HuH-7.5 (cell line): ENCODE measurements at places on chromosomes 5 and 9.

- DNase-seq = peak; percentile 73
These were observed at the start of gene P4HA2 for GRCh38 chr5:132227485-132228240. Gene P4HA2, minus strand, starts transcription at chr5:132227853. Its CDS starts 9,227 bp downstream, at chr5:132218626.

DNA sequence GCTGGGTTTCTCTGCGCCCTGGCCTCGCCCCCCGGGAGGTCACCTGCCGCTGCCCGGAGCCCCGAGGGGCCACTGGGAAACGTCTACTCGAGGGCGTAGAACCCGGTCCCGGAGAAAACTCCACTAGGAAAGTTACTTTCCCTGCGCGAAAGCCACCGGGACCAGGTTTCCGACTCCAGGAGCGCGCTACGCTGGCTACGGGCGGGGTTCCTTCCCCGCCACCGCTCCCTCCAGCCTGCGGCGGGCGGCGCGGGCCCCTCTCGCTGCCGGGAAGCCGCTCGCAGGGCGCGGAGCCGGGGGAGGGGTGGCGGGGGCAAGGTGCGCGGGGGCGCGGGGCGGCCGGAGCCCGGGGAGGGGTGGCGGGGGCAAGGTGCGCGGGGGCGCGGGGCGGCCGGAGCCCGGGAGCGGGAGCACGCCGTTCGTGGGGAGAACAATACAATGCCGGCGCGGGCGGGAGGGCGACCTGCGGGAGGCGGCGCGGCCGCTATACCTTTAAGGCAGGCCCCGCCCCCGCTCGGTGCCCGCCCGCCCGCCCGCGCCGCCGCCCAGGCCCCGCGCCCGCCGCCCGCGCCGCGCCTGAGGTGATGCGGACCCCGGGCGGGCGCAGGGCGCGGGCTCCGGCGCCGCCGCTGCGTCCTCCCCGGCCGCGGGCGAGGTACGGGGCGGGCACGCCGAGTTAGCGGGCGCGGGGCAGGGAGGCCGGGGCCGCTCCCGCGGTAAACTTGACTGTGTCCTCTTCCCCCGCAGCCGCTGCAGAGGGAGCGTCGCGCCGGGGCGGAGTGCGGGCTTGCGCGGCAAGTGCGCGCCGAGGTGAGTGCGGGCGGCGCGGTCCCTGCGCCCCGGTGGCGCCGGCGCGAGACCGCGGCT is 278.1 kb downstream of the AOPEP start:
- peak; percentile 50 for DNase-seq

DNA sequence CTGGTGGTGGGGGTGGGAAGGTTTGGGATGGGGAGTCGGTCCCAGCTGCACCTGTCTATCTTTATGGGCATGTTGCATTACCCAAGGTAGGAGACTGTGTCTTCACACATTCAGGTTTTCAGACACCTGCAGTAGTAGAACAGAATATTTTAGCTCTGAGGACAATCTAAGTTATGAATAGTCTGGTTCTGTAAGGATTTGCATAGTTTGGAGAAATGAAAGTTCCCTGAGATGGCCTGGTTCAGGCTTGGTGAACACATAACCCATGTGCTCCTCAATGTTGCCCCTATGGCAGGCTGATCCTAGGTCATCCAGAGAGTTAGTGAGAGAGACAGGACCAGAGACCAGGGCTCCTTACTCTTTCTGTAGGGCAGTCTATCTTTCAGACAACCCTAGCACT is 20.7 kb downstream of the TNFSF8 start:
- DNase-seq = no peak

DNA sequence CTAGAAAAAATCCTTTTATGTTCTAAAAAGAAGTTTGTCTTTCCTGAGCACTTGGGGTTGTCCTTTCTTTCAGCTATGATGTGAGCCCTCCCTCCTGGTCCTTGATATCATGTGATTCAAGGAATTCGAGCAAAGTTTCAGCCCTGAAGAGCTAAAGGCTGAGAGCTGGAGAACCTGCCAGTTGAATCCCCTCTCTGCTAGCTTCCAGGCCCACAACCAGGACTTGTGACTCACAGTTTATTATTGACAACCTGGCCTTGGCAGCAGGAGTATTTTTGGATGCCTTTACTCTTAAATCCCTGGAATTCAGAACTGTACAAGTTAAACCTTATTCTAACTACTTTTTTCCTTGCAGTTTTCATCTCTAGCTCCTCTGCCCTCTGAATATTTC is 182.8 kb downstream of the SPOCK1 start:
- no peak for DNase-seq

GRCh38 chr5:119332208-119332607 is 23.6 kb upstream of the TNFAIP8 start:
- no peak for DNase-seq

- DNase-seq = no peak
These were observed 21.3 kb upstream of the MEGF9 start for GRCh38 chr9:120735415-120736126.

GRCh38 chr5:113526421-113526820 is 12.9 kb downstream of the YTHDC2 start:
- no peak for DNase-seq

DNA sequence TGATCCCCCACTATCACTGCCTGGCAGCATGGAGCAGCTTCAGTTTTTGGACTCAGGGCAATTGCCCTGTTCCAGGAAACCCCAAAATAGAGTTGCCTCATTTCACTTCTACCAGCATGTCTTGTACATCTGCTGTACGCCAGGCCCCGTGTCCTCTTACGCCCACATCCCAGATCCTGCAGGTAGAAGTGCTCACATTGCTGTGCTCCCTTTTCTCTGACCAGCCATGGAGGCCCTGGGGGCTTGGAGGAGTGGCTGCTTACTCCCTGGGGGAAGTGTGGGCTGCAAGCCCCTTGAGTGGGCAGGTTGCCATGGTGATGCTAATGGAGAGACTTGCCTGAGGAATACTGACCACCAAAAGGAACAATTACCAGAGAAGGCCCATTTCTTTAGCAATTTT is 55.6 kb upstream of the KCNIP1 start:
- DNase-seq = no peak

GRCh38 chr5:59483971-59484472 is 409.5 kb downstream of the PDE4D start:
- DNase-seq = no peak

GRCh38 chr5:36168737-36169136 is 16.8 kb downstream of the SKP2 start:
- no peak for DNase-seq

DNA sequence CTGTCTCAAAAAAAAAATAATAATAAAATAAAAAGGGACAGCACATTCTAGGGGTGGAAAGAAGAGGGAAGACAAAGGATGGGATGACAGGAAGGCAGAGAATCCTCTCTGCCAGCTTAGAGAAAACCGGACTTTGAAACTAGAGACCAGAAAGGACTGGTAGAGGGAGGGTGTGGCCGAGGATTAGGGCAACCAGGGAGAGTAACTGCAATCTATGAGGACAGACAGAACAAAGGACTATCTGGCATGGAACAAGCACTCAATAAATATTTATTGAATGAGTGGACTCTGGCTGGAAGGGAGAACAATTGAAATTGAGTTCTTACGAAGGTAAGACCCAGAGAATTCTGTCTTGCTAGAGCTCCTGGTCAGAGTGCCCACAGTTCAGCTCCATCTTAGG is 2.4 kb downstream of the GBA2 start:
- DNase-seq = no peak

DNA sequence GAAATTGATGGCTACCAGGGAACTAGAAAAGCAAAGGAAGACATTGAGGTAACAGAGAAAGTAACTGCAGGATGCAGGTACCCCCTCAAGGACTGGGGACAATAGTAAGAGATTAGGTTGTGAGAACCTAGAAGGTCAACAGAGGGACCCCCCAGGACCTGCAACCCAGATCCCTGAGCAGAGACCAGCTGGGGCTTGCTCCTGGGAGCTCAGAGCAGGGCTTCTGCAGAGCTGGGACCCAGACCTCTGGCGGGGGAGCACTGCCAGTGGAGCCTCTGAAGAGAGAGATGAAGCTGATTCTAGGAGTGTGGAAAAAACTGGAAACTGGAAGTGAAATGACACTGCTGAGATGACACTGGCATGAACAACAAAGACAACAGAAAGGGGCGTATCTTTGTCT is 17.2 kb downstream of the MORN5 start:
- no peak for DNase-seq

DNA sequence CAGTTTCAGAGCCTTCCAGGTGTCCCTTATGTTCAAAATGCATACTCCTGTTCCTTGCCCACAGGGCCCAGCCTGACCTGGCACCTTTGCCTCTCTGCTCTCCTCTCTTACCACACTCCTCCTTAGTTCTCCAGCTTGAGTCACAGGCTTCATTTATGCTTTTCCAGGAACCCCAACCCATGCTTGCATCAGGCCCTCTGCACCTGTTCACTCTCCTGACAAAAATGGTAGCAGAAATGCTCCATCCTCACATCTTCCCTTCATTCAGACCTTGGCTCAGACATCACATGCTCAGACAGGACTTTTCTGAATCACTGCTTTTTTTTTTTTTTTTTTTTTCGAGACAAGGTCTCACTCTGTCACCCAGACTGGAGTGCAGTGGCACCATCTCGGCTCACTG is 15.1 kb upstream of the RNF145 start:
- DNase-seq = no peak

GRCh38 chr5:3100921-3101551 is 349.6 kb upstream of the IRX2 start:
- DNase-seq = no peak

GRCh38 chr9:32728181-32728580 is 55.2 kb upstream of the TMEM215 start:
- no peak for DNase-seq

DNA sequence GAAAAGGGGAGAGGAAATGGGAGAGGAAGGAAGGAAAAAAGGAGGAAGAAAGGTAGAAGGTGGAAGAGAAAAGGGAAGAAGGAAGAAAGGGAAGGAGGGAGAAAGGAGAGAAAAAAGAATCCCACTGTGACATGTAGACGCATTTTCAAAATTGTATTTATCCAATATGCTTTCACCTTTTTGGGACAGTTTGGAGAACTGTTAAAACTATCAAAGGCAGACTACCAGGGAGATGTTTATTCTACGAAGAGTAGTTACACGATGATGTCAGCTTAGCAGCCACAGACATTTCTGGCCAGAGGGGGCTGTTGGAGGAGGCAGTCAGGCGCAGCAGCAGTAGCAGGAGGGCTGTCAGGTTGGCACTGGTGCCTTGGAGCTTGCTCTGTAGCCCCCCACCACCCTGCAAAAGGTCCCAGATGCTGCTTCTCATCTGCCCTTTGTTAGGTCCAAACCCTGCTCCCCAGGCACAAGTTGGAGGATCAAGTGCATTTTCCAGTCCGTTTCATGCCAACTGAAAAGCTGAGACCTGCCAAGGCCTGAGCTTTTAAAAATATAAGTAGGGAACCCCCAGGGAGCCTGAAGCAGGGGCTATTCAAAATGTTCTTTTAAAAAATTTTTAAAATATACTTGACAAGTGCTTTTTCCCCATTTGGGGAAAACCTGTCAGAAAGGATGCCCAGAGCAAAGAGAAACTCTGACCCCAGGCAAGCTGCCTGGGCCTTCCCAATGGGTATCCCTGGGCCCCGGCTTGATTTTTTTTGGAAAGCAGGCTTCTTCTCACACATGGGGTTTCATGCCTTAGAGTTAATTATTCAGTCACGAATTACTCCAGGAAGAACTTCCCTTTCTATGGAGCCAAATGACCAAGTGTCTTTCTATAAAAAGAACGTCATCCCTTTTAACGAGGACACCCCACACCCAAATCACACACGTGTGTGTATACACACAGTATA is 203.3 kb downstream of the SLIT3 start:
- no peak for DNase-seq

- DNase-seq = no peak
These were observed 200.3 kb downstream of the C9orf152 start for GRCh38 chr9:110007477-110008270.

- DNase-seq = no peak
These were observed 107.6 kb downstream of the FOCAD start for GRCh38 chr9:20791682-20792081.

DNA sequence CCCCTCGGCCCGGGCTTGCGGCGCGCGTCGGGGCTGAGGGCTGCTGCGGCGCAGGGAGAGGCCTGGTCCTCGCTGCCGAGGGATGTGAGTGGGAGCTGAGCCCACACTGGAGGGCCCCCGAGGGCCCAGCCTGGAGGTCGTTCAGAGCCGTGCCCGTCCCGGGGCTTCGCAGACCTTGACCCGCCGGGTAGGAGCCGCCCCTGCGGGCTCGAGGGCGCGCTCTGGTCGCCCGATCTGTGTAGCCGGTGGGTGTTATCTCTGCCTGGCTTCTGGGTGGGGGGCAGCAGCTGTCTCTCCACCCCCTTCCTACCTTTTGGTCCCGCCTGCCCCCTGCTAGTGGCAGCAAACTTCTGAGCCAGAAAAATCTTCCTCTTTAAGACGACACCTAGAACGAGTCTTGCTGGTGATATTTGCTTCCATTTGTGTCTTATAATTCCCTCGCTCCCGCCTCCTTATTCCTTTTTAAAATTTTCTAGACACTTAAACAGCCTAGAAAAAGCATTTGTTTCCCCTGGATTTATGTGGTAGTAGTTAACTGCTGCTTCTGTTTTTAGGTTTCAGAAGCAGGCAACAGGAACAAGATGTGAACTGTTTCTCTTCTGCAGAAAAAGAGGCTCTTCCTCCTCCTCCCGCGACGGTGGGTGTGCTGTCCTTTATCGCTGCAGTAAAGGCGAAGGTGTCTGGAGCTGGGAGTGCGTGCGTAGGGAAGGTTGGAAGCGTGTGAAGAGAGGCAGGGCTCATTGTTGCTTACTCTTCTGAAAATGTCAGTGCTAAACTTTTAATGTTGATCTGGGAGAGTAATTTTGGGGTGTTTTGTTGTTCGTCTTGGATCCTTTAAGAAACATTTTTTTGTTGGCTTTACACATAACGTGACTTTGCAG is 554 bp downstream of the JAK2 start:
- no peak for DNase-seq

DNA sequence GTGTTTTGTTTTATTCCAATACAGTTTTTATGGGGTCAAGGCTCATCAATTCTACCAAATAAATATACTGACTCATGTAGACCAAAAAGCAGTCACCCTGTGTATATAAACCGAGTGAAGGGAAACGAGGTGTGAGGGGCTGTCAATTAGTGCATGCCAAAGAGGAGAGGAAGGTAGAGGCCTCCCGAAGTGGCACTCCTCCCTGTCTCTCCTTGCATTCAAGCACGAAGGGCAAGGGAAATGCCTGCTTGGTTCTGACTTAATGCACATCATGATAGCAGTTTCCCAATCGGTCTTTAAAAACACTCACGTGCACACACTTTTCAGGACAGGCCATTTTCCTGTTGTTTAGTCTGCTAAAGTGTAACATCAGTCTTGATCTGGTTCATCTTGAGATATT is 125.6 kb upstream of the SLCO6A1 start:
- DNase-seq = no peak
